IPS DF 6.9 (cell line): ENCODE measurements at places on chromosomes 7 and 10.

DNA sequence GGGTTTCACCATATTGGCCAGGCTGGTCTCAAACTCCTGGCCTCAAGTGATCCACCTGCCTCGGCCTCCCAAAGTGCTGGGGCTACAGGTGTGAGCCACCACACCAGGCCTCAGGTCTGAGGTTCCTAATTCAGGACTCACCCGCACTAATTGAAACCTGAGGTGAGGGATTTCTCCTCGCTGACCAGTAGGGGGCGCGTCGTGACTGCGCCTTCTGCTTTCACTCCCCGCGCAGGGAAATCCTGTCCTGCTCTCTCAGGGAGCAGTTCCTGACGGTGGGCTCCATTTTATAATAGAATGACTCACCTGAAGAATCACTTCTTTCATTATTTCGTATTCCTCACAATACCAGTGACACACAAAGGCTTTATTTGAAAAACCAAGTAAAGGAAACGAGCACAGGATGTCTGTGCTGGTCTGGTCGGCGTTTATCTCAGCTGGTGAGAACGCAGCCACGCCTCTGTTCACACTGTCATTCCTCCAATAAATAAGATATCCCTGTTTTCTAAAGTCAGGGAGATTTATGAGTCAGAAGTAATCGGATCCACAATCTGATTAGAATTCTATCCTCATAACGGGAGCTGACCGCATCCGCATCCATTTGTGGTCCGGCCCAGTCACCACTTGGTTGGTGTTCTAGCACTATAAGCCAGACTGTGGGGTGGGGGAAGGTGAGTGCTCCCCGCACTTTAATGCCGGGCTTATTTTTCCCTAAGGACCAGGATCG, 35.4 kb downstream of the BAG3 start:
- DNase-seq: peak; percentile 85

DNA sequence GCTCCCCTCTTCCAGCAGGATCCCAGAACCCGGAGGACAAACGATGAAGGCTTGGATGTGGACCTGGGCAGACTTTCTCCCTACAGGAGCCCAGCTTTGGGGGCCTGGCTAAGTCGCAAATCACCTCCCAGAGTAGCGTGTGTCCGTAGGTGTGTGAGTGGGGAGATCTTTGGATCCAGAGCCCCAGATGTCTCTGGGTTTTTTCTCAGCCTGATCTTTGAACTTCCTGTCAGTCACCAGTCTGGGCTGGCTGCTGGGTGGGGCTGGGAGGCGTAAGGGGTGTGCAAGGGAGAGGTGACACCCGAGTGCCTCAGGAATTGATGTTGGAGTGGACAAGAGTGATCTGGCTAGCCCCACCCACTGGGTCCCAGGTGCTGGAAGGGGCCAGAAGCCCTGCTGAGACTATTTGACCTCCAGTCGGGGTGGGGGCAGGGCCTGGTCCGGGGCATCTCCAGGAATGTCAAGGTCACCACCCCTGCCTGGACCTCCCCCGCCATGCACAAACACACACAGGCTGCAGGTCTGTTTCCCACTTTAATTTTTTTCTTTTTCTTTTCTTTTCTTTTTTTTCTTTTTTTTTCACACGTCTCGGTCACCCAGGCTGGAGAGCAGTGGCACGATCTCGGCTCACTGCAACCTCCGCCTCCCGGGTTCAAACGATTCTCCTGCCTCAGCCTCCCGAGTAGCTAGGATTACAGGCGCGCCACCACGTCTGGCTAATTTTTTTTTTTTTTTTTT, at the start of gene MOGAT3:
MOGAT3 (minus strand) TSS at position 175 of the 738 bp plus-strand sequence. CDS start 182 bp downstream, outside the sequence.
- no peak for DNase-seq

- no peak for DNase-seq
Observed at GRCh38 chr10:53726921-53727320, 954.3 kb upstream of the MBL2 start.

DNA sequence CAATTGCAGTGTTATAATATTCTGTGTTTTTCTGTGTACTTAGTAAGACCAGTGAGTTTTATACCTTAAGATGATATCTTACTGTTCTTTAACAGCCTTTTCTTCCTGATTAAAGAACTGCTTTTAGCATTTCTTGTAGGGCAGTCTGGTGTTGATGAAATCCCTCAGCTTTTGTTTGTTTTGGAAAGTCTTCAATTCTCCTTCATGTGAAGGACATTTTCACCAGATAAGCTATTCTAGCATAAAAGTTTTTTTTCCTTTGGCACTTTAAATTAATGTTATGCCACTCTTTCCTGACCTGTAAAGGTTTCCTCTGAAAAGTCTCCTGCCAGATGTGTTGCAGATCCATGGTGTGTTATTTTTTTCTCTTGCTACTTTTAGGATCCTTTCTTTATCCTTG, 1059.8 kb downstream of the LRMDA start:
- no peak for DNase-seq

GRCh38 chr10:84762754-84763394, 434.5 kb downstream of the CCSER2 start:
- DNase-seq: no peak

DNA sequence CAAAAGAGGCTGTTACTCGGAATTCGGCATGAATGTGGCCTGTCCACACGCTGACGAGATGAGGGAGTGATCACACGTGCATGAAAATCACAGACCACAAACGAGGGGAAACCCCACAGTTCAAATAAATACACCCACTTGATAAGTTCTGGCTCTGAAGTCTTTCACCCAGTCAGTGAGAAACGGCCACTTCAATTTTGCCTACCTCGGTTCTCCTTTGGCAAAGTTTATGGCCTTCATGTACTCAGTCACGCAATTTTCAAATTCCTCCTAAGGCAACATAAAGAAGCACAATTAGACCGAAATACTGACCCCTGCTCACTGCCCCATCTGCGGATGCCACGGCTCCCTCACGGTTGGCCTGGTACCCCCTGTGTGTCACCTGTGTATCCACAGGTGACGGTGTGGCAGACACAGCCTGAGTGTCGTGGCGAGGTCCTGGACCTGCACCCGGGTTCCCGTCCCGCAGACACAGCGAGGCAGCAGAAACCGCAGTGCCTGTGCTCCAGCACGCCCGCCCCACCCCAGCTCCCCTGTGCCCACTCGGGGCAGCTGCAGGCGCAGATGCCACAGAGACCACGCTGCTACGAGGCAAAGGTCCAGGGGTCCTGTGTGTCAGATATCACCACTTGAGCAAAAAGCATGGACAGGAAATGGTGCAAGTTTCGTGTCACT, 1.4 kb downstream of the CFAP46 start:
- no peak for DNase-seq

- DNase-seq: no peak
Observed at GRCh38 chr10:22643775-22644174, 70.6 kb downstream of the PIP4K2A start.

- peak; percentile 18 for DNase-seq
Observed at GRCh38 chr7:90246171-90246570, 1.2 kb downstream of the CFAP69 start.

- DNase-seq: no peak
Observed at GRCh38 chr7:1777122-1777521, 107.0 kb downstream of the ELFN1 start.

GRCh38 chr7:105022458-105022857, 8.5 kb downstream of the KMT2E start:
- DNase-seq: no peak

GRCh38 chr7:121301446-121302213, 27.2 kb upstream of the WNT16 start:
- DNase-seq: no peak

- no peak for DNase-seq
Observed at GRCh38 chr7:139651308-139651707, 126.5 kb downstream of the HIPK2 start.

GRCh38 chr7:44211126-44211675, 10.4 kb downstream of the YKT6 start:
- no peak for DNase-seq

- no peak for DNase-seq
Observed at GRCh38 chr7:10707519-10707918, 266.2 kb upstream of the PHF14 start.

GRCh38 chr7:106641416-106641815, 19.5 kb downstream of the CCDC71L start:
- DNase-seq: no peak

DNA sequence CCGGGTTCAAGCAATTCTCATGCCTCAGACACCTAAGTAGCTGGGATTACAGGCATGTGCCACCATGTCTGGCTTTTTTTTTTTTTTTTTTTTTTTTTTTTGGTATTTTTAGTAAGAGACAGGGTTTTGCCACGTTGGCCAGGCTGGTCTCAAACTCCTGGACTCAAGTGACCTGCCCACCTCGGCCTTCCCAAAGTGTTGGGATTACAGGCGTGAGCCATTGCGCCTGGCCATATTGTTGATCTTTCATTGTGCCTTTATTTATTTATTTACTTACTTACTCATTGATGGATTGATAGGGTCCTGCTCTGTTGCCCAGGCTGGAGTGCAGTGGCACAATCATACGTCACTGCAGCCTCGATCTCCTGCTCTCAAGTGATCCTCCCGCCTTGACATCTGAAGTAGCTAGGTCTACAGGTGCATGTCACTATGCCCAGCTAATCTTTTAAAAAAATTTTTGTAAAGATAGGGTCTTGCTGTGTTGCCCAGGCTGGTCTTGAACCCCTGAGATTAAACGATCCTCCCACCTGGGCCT, 30.4 kb downstream of the SVIL start:
- no peak for DNase-seq

DNA sequence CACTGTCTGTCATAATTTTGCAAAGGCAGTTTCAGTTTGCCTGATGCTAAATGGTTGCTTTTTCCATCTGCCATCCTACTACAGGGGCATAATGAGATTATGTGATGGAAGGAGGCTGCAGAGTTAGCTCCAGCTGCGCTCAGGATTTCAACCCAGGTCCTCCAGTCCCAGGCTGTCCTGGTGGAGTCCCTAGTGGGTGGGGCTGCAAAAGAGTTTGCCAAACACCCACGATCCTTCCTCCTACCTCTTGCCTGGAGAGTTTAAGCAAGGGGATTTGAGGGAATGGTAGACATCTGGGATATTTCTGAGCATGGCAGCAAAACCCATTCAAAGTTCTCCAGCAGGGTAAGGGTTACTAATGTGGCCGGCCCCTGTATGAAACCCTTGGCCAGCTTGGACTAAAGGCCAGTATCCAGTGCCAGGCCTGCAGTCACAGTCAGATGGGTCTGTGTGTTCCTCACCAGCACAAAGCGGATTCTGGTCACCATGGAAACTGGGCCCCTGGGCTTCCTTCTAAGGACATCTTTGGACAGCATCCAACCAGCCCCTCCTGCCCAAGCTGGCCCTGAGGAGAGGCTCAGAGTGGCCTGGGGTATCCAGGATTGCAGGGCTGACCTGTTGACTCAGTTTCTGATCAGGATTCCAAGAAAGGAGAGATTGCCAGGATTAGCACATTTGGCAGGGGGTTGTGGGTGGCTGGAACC, 42.7 kb upstream of the CHST3 start:
- no peak for DNase-seq

- DNase-seq: no peak
Observed at GRCh38 chr7:5671046-5671445, 110.4 kb downstream of the RNF216 start.

GRCh38 chr7:82810558-82811259, 352.0 kb downstream of the PCLO start:
- no peak for DNase-seq

DNA sequence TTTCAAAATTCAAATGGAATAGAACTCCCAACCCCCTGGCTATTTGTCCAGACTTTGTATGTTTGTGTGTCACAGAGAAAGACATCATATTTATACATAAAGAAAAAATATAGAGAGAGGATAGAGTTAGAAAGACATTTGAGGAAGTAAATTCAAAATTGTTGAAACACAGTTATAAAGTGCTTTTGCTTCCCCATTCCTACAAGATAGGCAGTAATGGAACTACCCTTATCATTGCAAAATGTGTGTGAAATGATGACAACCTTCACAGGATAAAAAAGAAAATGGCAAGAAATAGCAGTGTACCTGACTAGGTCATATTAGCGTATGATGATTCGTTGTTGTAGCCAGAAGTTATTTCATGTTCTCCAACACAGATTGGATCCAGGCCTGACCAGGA, 63.1 kb downstream of the FZD1 start:
- no peak for DNase-seq

DNA sequence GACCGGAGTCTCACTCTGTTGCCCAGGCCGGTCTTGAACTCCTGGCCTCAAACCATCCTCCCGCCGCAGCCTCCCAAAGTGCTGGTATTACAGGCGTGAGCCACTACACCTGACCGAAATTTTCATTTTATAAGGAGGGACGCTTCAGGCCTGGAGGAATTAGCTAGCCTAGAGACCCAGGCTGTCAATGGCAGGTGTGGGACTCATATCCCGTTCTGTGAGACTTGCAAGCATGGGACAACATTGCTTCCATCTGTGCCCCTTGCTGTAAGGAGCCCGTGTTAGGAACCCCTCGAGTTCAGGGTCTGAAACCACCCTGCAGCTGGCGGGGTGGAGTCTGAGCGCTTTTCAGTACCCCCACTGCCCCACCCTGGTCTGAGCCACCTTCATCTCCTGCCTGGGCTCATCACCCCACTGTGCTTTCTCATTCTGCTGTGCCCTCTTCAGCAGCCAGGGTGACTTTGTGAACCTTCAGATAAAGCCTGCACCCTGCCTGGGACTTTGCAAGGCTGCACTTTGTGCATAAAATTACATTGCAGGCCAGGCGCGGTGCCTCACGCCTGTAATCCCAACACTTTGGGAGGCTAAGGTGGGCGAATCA, 1.3 kb upstream of the DAGLB start:
- no peak for DNase-seq

- no peak for DNase-seq
Observed at GRCh38 chr10:46025406-46025805, 5.0 kb downstream of the NCOA4 start.

- DNase-seq: no peak
Observed at GRCh38 chr7:33539198-33539597, 366.1 kb upstream of the BMPER start.

- no peak for DNase-seq
Observed at GRCh38 chr7:45114926-45115325, 3.4 kb upstream of the TBRG4 start.

DNA sequence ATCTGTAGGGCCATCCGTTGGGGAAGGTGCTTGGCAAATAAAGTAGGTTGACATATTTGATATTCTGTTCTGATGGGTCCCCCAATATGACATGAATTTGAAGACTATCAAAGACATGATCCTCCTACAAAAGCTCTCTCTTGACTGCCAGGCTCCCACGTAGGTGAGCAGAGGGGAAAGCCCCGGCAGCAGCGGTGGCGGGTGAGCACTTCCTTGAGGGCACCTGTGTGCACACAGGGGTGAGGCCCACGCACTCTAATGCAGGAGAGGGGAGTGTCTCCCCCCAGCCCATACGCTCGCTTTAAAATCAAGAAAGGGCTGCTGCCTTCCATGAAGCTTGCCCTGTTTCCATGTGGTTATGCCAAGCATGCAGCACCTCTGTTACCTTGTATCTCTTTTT, 100.4 kb downstream of the TAX1BP1 start:
- no peak for DNase-seq

- no peak for DNase-seq
Observed at GRCh38 chr7:11239316-11239715, 265.6 kb downstream of the PHF14 start.

- DNase-seq: no peak
Observed at GRCh38 chr7:57821438-57822382, 371.7 kb downstream of the ZNF716 start.

- no peak for DNase-seq
Observed at GRCh38 chr7:29564496-29565223, 1.0 kb downstream of the PRR15 start.
